Stimulated activated CD4-positive, alpha-beta T cell treated with anti-CD3 and anti-CD28 coated beads, Interleukin-12 subunit alpha, Interleukin-12 subunit beta, amount 100 ng/mL, for 4 hours (primary cell): ENCODE measurements at places on chromosomes 4 and X.

DNA sequence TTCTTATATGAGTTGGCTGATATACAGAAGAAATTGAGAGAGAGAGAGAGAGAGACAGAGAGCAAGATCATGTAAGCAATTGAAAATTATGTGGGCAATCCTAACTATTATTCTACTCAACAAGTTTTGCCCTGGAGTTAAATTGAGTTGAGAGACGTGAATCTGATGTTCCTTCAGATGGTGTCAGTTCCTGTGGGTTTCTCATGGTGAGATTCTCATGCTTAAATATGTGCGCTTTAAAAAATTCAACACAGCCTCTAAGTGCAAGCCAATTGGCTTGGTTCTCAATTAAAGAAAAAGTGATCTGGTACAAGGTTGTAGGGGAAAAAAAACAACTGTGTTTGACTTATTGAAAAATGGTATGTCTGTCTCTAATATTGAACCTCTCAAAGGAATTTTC, 35.4 kb upstream of the PLAC1 start:
- no peak for DNase-seq

GRCh38 chrX:131054906-131055305, 3.2 kb upstream of the ARHGAP36 start:
- DNase-seq, result no peak

DNA sequence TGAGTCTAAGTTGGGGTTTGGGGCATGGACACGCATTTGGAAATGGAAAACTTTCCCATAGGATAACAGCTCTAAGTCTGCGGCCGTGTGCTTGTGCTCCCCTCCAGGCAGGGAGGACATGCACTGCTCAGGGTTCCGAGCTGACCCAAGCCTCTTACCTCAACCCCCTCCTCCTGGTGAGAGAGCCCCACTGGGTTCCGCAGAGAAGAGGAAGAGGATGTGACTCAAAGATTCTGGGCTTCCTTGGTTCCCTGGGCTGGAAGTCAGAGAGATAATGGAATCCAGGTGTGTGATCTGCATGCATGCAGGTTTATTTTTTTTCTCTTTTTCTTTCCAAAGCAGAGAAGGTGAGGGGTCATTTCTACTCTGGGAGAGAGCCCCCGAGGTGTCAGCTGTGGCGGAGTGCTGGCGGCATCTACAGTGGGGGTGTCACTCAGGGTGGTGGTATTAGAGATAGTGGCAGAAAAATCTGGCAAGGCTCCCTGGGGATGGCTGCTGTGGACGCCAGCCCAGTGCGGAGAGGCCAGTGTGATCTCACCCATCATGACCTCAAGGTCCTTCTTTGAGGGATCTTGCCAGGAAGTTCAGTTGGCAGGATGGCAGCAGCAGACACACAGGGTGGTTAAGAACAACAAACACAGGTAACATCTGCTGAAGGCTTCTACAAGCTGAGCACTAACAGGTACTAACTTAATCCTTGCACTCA, 168.7 kb upstream of the HAND2 start:
- DNase-seq, result no peak

GRCh38 chr4:71126719-71127118, 133.3 kb downstream of the DCK start:
- DNase-seq, result no peak

DNA sequence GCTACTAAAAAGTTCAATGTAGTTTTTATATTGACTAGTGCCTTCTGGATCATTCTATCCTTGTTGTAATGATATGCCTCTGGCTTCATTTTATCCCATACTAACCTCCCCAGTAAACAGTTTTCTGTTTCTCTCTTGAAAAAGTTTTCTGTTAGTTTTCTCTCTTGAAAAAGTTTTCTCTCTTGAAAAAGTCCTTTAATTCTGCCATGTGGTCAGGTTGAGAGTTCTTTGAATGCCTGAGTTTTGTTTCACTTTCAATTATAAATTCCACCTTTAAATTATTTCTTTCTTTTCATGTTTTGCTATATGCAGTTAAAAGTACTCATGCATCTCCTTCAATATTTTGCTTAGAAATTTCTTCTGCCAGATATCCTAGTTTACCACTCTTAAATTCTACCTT, 1139.6 kb downstream of the STPG2 start:
- no peak for DNase-seq

GRCh38 chr4:41728573-41728913, 20.0 kb downstream of the PHOX2B start:
- no peak for DNase-seq

DNA sequence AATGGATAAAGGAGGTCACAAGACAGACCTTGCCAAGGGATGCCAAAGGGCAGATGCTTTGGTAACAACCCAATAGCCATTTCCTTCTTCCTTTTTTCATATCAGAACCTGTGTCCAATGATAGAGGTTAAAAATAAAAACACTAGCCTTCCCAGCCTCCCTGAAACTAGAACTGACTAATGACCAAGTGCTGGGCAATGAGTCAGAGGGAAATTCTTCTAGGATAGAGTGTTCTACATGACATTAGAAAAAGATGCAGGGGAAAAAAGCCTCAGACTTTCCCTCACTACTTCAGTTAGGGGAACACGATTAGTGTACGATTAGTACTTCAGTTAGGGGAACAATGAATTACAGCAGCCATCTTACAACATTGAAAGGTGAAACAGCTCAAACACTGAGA, 29.3 kb upstream of the FAM47C start:
- no peak for DNase-seq

GRCh38 chr4:42736527-42737195, 79.8 kb upstream of the ATP8A1 start:
- no peak for DNase-seq

DNA sequence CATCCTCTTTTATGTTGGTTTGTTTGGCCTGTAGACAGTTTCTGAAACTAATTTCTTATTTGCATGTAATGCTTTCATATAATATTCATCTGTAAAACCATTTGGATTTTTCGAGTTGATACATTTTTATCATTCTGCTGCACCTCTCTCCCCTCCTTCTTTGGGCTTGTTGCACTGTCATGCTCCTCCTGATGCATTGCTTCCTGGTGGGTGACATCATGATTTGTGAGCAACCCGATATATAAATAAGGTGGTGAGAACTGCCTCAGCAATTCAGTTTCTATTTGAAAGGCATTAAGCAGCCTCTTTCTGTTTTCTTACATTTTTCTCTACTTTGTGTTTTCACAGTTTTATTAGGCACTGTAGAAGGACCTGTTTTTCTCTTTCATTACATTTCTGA, 515.7 kb downstream of the RPA4 start:
- no peak for DNase-seq

DNA sequence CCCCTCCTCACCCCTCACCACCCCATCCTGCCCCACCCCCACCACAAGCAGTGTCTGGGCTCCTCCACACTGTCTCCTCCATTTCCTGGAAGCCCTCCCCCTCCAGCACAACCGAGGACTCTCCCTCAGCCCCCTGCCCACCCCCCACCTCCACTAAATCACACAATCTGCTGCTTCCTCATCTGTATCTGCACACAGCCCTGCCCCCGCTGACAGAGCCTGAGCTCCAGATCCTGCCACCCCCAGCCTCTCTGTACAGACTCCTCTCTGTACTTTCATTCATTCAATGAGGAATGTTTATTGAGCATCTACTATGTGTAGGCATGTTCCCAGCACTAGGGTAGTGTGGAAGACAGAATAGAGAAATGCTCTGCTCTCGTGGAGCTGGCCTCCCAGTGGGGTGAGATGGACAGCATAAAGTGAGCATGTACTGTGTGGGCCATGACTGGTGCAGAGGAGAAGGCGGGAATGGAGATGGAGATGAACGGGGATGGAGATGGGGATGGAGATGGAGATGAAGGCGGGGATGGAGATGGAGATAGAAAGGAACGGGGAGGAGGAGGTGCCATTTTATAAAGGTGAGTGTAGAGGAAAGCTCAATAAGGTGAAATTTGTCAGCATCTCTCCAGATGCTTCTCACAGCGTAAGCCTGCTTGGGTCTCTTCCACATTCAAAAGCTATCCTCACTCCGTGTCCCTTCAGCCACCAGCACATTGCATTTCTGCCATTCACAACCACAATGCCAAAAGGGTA, 2.5 kb upstream of the PPP2R2C start:
- DNase-seq, result no peak

GRCh38 chr4:39154009-39154408, 28.3 kb upstream of the WDR19 start:
- no peak for DNase-seq

DNA sequence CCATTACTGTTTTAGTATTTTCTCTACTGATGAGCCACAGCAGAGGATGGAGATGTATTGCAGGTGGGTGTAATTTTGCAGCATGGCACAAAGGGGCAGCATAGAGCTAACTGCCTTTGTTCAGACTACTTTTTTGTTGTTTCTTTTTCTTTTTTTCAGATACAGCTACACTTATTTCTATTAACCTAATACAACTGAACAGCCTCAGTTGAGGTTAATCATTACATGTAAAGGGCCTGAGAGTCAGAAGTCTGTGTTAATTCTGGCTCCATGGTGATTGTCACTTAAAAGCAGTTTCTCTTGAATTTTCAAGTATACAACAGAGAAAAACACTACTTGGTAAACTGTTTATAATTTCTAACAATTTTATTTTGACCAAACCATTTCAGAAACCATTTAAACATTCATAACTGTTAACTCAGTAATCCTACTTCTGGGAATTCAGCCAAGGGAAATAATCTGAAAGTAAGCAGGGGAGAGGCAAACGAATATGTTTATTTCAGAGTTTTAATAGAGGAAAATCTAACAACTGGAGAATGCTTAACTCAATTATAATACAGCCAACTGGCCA, 13.9 kb upstream of the PPEF2 start:
- DNase-seq, result no peak

GRCh38 chrX:132144061-132144460, 16.2 kb upstream of the FRMD7 start:
- DNase-seq, result no peak

DNA sequence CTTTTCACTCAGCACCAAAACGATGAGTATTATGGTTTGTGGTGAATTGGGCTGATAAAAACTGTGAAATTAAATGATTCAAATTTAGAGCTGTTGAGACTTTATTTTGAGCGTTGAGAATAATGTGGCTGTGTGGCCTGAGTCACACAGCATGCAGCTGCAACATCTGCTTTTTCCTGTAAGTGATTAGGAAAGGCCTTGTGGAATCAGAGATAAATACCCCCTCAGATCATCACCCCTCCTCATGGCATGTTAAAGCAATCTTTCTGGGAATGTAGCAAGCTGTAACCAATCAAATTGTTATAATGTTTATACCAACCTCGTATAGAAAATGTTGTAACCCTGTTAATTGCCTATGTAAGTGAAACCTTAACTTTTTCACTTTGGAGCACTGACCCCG, 90.0 kb upstream of the GRPR start:
- DNase-seq, result no peak

- DNase-seq, result no peak
Observed at GRCh38 chr4:6781113-6781512, 1.4 kb upstream of the KIAA0232 start.

DNA sequence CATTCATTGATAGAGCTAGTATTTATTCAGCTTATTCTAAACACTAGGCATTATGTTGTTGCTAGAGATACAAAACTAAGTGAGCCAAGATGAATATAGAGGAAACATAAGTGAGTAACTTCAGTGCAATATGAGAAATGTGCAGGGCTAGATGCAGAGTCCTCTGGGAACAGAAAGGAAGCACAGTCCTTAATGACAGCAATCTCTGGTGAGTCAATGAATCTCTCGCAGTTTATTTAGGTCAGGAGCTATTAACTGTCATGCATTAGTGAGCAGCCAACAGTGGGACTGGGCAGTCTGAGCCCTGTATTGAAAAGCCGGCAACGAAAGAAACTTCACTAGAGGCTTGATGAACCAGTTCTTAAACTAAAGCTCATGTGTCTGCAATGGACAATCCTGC, 598.1 kb upstream of the MAGEB2 start:
- no peak for DNase-seq
